Ureter (tissue), 1 donor: ENCODE measurements at places on chromosomes 3 and 15.

GRCh38 chr3:36907911-36908646 lies 36.8 kb downstream of the TRANK1 start:
- DNase-seq, result peak; percentile 64

DNA sequence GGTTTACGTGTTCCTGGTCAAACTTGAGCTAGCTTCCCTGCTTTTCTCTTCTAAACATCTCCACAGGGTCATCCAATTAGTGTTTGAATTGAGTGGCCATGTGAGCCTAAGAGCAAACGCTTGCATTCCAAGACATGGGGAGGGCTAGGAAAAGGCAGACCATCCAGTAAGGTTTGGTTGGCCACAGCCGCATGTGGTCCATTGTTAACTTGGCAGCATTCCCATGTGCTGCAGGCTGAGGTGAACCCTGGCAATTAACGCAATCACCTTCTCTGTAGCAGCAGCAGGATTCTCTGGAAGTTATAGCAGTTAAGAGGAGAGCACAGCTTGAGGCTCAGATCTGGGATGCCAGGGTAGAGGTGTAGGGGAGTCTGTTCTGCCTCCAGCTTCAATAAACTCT lies 502.2 kb upstream of the LMCD1 start:
- no peak for DNase-seq

DNA sequence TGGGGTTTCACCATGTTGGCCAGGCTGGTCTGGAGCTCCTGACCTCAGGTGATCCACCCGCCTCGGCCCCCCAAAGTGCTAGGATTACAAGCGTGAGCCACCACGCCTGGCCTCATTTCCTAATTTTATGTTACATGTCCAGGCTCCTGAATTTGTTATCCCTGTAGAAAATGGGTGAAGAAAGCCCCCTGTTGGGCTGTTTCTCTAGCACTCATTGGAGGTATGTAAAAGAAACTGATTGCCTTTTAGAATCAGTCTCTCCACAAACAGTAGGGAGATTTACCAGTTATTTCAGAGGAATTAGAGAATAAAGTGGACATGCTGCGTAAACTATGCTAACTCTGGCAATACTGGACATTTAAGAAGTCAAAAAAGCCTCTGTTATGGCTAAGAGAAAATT lies 364.1 kb upstream of the TBL1XR1 start:
- DNase-seq, result no peak

GRCh38 chr3:192888190-192888589 lies 29.5 kb downstream of the MB21D2 start:
- DNase-seq, result no peak

DNA sequence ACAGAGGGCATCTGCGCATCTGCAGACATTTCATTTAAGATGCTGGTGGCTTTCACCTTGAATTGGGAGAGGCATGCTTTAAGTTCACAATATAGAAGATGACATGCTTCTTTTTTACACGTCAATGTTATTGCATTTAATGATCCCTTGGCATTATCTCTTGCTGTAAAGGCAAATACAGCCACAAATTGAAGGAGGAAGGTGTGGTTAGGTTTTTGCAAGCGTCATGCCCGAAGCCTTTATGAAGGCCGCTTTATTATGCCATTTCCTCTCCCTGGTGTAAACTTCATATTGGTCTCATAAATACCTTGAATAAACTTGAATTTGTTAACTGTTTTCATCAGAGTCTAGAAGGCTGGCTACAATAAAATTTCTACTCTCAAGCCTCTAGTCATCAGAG lies 212.7 kb downstream of the PDZRN3 start:
- DNase-seq, result no peak

DNA sequence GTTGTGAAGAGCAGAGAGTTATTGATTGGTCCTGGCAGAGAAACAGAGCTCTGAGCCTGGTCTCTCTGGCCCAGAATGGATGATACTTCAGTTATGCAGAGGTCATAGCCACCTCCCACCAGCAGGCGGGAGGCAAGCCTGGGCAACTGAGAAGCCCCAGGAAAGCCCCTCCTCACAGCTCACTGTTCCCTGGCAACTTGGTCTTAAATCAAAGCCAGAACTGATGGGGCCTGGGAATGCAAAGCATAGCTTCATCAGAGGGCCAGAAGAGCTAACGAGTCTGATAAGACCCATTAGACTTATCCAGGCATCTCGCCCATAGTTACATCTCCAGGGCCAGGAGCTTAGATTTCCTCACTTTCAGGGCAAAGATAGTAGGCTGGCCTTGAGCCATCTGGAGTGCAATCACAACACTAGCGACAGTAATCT lies 5.5 kb upstream of the COLQ start:
- no peak for DNase-seq

DNA sequence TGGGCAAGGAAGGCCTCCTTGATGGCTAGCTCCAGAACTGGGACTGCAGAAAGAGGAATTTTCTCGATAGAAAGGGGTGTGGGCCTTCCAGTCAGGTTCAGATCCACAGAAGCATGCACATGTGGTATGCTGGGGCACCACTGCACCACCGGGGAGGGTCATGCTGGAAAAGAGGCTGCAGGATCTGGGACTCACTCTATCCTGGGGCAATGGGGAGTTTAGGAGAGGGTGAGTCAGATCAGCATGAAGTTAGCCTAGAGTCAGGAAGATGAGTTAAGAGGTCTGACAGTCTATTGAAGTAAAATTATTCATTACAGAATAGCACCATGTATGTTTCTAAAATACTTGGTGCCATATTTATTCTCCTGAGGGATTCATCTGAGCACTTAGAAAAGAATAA lies 130.2 kb upstream of the TOPAZ1 start:
- no peak for DNase-seq

- DNase-seq, result peak; percentile 59
Measured at GRCh38 chr15:31489801-31490646, 163.4 kb downstream of the KLF13 start.

DNA sequence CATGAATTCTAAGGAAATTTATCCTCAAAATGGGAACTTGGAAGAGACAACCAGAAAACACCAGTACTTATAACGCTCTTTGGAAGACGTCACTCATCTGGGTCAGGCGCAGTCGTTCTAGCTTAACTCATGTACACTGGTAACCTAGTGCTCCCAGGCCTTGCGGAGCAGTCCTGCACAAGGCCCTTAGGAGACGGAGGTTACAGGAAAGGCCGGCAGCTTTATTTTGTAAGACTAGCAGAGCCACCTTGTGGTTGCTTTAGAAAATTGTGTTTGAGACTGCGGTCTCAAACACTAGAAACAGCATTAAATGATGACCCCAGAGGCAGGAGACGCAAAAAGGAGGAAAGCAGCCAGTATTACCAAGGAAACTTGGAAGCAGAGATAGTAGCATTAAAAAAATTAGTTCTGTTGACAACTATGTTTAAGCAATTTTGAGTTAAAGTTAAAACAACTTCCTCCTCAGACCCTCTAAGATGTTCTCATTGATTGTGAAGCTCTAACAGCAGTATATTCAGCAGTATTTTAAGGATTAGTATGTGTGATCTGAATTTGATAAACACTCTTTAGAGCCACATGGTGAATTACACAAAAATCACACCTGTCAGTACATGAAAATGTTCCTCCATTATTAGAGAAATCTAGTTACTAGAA lies 141.9 kb upstream of the C2CD4B start:
- DNase-seq, result peak; percentile 54

DNA sequence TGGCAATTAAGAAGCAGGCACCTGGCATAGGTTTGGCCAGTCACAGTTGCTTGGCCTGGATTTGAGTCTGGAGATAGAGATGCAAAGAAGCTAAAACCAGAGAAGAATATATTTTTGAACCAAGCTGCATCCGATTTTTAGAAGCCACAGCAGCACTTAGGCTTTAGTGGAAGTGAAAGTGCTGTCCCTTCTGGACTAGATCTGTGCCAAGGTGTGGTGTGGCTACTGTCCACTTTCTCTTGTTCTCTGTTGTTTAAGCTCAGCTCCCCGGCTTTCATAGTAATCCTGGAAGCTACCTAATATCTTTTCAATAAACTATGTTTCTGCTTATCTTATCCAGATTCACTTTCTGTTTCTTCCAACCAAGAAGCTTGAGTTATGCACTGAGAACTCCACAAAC lies 183.4 kb upstream of the THRB start:
- DNase-seq, result no peak

GRCh38 chr3:129576514-129577352 lies 29.7 kb downstream of the PLXND1 start:
- no peak for DNase-seq

- DNase-seq, result no peak
Measured at GRCh38 chr15:79433276-79433990, 1.3 kb downstream of the MINAR1 start.

- DNase-seq, result no peak
Measured at GRCh38 chr15:93088981-93089726, at the start of gene RGMA. TSS of gene RGMA (minus strand) at chr15:93089211. CDS start at chr15:93088932, 279 bp downstream.

- no peak for DNase-seq
Measured at GRCh38 chr3:65013053-65013452, 325.3 kb upstream of the ADAMTS9 start.

DNA sequence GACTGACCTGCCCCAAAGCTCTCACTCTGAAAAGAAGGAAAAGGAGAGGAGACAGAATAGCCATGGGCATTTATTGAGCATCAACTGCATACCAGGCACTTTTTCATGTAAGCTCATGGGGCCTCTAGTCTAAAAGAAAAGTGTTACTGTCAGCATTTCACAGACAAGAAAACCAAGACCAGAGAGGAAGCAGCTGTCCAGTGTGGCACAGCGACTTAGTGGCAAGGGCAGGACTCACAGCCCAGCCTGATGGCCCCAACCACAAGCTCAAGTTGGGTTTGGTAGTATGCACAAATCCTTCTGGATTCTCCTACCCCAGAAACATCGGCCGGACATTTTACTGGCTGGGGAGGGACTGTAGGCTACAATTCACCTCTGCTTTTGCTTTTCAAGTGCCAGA lies 5.8 kb downstream of the EFCC1 start:
- no peak for DNase-seq

- DNase-seq, result no peak
Measured at GRCh38 chr3:63874769-63875168, 11.1 kb downstream of the ATXN7 start.

DNA sequence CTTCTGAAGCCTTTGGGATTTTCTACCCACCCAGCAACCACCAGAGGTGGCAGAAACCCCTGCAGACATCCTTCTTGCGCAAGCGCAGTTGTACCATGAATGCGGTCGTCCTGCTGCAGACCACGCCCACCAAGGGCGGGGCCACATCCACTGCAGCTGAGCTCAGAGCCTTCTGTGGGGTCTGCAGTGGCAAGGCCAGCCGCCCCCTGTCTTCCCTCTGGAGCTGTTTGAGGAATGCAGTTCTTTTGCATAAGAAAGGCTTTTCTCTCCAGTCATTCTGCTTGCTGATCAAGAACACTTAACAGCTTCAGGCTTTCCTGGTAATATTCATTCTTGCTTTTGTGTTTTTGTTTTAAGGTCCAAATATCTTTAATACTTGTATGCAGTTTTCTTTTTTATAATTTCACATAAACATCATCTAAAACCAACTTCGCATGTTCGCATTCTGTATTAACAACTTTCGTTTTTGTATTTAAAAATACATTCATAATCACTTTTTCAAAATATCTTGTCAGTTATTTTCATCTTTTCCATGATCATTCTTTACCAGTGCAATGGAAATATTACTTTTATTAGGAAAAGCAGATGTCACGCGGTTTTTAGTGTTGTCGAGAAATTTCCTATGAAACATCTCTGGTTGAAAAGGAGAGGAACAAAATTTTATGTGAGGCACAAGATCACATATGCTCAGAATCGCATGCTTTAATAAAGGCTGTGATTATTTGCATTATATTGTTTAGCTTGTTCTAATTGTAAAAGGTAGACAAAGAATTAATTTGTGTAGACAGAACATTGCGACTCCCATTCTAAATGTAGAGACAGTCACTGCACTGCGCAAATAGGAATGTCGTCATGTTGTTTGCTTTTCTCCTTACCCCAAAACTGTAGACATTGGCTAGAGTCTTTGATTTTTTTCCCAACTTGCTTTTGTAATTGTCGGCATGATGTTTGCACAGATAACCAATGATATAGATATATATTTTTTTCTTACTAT lies 98.1 kb upstream of the SNRPN start:
- no peak for DNase-seq

GRCh38 chr3:12741209-12741608 lies 17.9 kb downstream of the TMEM40 start:
- no peak for DNase-seq

GRCh38 chr3:33578325-33579177 lies 138.3 kb upstream of the UBP1 start:
- DNase-seq, result no peak

GRCh38 chr15:76576523-76577279 lies 240.1 kb downstream of the ISL2 start:
- DNase-seq, result peak; percentile 64

DNA sequence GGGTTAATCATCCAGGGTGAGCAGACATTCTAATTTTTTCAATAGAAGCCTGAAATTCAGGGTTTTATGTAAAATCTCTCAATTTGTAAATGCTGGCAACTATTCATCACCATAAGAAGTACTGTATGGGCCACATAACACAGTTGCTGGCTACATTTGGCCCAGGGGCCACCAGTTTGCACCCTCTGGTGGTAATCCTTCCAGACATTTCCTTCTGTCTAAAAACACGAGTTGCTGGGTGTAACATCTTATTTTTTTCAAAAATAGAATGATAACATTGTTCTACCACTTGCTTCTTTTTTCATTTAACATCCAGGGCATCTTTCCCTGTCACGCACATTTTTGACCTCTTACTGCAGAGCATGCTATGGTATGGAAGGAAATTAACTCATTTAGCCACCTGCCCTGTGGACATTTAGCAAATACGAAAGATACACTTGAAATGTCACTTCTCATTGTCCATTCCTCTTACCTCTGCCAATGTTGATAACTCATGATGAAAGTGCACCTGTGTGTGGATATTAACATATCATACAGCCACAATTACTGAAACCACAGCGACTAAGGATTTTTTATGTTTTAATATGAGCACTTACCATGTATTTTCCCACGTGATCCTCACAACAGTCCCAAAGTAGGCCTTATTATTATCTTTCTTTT lies 117.5 kb upstream of the ARHGEF3 start:
- DNase-seq, result no peak

DNA sequence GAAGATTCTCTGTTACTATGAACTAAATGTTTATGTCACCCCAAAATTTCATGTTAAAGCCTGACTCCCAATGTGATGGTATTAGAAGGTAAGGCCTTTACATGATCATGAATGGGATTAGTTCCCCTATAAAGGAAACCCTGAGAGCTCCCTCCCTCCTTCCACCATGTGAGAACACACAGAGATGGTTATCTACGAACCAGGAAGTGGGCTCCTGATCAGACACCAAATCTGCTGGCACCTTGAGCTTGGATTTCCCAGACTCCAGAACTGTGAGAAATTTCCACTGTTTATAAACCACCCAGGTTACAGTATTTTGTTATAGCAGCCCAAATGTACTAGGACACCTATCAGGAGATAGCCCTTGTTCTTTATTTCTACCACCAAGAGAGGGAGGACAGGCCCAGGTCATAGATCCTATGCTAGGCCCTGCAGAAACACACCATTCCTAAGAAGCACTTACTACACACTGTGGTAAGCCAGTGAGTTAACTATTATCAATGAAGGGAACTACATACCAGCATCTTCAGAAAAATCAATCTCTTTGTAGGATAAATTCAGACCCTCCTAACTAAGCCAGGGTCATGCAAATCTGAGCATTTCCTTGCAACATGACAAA lies 59.0 kb downstream of the PRKAR2A start:
- DNase-seq, result no peak

- no peak for DNase-seq
Measured at GRCh38 chr3:53354945-53355498, 7.7 kb upstream of the DCP1A start.
